ENCODE measurements at places on chromosomes 12 and 14.

DNA sequence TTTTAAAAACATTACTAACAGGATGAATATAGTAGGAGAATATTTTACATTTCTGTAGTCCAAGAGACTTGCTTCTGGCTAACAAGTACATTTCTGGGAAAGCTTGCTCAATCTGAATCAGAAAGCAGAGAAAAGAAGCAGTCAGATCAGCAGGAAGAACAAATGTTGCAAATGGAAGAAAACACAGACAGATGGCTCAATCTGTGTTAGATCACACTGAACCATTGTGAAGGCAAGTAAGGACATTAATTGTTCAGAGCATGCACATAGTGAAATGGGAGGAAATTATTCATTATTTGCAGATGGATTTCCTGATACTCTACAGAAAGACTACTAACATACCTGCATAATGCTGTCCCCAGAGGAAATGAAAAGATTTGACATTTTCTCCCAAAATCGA, 65.2 kb upstream of the CNOT2 start:
- DNase-seq = no peak

- DNase-seq = no peak
Measured at GRCh38 chr14:68879321-68879781, 86.5 kb upstream of the ZFP36L1 start.

DNA sequence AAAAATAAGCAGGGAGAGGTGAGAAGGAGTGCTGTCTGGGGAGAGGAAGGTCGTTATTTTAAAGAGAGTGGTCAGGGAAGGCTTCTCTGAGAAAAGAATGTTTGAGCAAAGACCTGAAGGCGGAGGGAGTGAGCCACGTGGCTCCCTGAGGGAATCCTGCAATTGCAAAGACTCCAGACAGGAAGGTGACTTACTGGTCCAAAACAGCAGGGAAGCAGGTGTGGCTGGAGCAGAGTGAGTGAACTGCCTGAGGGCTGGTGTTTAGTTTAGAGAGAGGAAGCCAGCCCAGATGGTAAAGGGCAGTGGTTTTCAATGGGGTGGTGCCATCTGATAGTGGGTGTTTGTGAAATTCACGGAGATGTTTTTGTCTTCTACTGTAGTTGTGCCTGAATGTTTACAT, 58.8 kb upstream of the LTA4H start:
- DNase-seq = no peak

- peak; percentile 41 for DNase-seq
Measured at GRCh38 chr12:93502802-93503623, 35.7 kb downstream of the MRPL42 start.

DNA sequence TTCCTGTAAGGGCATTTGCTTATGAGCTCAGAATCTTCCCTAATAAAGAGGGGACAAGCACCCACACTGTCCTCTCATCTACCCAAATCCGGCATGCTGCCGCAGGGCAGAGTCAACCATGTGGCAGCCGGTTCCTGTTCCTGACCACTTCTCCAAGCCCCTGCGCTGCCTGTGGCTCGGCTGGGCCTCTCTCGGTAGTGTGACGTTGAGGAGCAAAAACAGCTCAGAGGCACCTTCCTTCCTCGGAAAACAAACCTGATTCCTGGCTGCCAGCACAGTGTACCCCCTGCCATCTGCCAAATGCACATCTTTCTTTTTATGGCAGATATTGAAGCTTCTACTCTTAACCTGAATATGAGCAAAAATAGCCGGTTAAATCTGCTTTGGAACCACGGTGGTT, 50.5 kb downstream of the CFAP251 start:
- no peak for DNase-seq

GRCh38 chr12:51351913-51352532, 5.5 kb upstream of the CELA1 start:
- DNase-seq = no peak

GRCh38 chr14:33737446-33737845, 213.4 kb downstream of the EGLN3 start:
- no peak for DNase-seq
